ENCODE measurements at places on chromosomes 11 and 22.

DNA sequence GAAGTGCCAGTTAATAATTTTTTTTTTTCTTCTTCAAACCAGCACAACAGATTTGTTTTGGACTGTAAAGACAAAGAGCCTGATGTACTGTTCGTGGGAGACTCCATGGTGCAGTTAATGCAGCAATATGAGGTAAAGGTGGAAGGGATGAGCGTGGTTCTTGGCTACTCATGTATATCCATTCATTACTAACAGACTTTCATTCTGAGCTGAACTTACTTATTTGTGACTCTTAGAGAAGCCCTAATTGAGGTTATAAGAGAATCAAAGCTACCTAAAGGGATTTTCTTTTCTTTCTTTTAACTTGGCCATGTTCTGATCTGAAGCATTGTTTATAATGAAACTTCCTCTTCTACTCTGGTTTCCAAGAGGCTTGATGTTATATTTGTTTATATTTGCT is 15.8 kb downstream of the PAFAH1B2 start:
- DNase-seq: no peak

GRCh38 chr11:115930886-115931547 is 426.8 kb upstream of the CADM1 start:
- DNase-seq: no peak

DNA sequence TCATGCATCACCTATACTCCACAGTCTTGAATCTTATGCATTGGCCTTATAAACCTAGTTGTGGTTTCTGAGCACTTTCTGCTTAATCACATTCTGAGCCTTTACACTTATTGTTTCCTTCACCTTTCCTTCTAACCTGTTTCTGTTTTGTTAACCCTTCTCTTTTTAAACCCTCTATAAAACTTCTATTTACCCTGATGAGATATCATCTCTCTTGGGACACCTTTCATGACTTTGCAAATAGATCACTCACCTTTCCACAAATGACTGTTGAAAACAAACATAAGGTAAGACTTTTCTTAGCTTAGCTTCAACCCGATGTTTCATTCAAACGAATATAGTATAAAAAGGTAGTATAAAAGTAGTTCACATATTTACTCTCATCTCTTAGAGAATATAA is 483.6 kb downstream of the FAM181B start:
- DNase-seq: no peak

- no peak for DNase-seq
Observed at GRCh38 chr11:67663532-67664212, 10.8 kb downstream of the ALDH3B2 start.

DNA sequence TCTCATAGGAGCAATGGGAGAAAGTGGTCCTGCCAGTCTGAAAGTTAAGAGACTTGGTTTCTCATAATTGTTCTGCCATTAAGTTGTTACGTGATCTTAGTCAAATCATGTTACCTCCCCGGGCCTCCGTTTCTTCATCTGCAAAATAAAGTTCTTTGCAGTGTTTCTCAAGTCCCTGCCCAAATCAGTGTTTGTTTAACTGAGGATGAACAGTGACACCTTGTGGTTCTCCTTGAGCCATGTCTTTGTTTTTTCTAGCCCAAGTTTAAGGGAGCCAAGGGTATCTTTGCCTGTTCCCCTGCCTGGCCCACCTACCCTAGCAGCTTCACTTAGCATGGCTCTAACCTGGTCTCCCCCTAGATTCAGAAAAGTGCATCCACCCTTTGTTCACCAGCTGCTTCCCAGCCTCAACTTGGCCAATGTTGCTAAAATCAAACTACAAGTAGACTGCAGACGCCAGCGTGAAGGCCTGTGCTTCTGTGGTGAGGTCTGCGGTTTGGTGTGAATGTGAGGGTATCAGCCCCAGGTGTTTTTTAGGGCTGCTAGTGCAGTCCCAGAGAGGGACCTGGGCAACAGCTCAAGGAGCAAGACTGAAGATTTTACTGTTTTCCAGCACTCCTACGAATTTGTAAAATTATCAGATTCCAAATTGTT is 35.5 kb downstream of the FZD4 start:
- DNase-seq: peak; percentile 74

DNA sequence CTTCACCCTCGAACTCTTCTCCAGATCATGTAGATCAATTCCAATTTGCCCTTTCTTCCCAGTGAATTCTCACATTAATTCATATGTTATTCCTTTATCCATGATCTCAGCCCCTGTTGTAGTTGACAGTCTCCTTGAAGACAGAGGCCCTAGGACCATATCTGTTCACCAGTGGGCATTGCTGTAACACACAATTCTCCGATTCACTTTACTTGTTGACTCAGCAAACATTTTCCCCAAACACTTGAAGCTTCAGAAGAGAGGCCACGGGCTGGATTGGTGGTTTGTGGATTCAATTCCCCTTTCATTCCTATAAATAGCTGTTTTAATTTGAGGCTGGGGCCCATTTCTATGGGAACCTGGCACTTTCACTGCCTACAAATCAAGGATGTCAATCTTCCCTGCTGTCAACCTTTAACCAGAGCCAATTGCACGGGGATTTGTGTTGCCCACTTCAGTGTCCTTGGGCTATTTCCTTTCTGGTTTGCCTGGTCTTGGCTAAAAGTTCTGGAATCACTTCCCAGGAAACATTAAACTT is 393.0 kb upstream of the KIRREL3 start:
- no peak for DNase-seq

GRCh38 chr22:47055921-47056320 is 293.5 kb downstream of the TBC1D22A start:
- no peak for DNase-seq

DNA sequence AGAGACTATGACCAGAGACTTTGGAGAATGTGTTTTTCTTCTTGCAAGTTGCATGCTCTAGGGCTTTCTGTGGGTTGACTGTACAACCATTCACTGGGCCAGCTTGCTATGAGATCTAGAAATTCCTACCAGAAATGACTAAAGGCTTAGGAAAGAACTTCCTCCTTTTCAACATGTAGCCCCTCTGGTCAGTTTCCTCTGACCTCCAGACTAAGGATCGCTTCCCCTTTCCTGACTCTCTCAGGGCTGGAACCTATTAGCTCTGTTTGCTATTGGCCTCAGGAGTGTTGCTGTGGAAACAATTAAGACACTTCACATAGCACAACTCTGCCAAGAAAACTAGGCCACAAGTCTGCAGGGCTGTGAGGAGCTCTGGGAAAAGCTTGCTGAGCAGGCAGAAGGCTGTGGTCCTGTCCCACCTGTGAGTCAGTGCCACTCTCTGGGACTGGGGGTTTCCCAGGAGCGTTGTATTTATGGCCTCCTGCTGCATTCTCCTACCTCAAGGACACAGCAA is 10.7 kb downstream of the CRY2 start:
- DNase-seq: peak; percentile 96

DNA sequence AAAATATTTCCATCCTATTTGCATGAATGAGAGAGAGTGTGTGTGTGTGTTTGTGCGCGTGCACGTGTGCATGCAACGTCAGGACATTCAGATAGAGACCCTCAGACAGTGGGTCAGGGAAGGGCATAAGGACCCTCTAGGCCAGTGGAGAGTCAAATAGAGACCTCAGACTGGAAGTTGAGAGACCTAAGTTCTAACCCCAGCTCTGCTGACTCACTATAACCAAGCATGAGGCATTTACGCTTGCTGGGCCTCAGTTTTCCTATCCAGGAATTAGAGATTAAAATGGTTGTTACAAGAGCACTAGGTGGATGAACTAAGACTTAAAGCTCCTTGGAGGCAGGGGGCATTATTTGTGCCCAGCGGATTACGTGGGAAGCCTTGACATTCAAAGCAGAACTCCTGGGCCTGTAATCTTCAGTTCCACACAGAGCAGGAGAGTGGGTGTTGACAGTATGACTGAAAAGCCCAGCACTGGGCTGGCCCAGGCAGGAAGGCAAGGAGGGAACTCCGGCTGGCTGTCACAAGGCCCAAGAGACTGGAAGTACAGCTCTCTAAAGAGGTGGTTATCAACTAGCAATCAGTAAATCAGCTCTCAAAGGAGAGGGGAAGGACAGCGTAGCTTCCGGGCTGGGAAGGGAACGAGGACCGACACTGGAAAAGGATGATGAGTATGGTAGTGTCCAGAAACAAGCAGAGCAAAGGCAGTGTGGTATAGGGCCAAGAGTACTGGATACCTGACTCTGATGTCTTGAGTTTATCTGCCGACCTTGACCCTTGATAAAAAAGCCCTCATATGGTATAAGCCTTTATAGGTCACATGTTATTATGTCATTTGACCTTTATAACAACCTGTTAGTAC is 9.2 kb downstream of the RHOG start:
- DNase-seq: no peak
